HT-29 (cell line): ENCODE measurements at places on chromosomes 4 and X.

DNA sequence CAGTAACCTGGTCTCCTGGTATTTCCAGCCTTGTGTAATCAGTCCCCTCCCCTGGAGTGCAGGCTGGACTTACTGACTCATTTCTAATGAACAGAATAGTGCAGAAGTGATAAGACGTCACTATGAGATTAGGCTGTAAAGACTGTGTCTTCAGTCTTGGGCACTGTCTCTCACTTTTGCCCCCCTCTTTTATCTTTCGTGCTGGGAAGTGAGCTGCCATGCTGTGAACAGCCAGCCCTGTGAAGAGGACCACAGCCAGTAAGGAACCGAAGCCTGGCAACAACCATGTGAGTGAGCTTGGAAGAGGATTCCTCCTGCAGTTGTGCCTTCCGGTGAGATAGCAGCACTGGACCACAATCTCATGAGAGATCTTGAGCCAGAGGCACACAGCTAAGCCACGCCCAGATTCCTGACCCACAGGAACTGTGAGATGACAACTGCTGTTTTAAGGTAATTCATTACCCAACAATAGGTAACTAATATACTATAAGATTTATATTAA, 67.5 kb upstream of the GPR34 start:
- DNase-seq: peak; percentile 14

DNA sequence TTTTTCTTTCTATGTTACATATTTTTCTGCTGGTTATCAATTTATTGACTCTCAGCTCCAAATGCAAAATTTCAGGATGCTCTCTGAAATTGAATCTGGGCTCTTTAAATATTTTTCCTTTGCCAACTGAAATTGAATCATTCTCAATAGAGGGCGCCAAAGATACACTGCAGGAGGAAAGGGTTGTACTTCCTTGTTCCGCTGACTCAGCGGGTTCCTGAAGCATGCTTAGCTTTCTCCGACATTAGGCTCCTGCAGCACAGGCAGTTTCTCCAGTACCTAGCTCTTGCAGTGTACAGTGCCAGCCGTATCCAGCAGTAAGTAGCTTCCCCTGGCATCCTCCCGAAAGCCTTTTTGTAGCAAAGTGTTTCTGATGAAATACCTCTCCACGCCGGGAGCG, 28.8 kb upstream of the CFAP47 start:
- DNase-seq: peak; percentile 65

DNA sequence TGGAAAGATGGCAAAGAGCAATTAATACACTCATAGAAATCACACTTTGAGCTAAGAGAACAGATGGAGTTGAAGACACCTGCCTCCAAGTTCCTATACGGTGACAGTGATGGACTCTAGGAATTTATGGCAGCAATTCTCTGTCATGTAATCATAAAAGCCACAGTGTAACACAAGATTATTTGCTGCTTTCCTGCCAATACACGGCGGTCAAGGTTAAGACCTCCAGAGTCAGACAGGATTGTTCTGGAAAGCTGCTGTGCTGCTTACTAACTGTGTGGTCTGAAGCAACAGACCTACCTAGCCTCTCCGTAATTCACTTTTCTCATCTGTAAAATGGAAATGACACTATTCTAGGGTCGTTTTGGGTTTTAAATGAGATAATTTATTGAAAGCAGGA, 14.6 kb upstream of the KIT start:
- DNase-seq: no peak

DNA sequence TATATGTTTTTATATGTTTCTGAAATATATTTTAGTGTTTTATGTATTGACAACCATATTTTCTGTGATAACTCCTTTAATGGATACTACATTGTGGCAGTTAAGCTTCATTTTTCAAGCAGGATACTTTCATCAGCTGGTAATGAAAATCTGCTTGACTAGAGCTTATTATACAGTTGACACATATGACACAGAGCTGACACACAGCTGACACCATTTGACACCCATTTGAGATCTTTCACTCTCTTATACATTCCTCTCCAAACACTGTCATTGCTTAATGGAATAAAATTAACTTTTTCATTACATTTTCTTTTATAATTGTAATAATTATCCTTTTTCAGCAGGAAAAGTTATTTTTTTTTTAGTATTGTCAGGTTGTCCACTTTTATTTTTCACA, 561.1 kb upstream of the NDST4 start:
- DNase-seq: no peak

- DNase-seq: no peak
Observed at GRCh38 chr4:133800966-133801365, 400.6 kb downstream of the PABPC4L start.

DNA sequence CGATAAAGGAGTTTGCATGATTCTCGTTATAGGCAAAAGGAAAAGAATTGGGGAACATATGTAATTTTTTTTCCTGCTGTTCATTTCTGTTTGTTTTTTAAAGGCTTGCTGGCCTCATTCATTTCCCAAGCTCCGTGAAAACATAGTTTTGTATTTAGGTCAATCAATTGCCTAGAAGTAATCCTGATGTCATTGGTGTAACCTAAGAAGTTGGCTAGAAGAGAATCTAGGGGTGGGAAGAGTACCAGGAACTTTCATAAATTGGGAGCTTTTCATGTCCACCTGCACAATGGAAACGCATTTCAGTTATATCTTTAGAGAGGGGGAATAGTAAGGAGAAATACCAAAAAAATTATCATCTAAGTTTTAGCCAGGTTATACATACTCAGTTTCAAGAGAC, 3.8 kb downstream of the RAPGEF2 start:
- DNase-seq: no peak

DNA sequence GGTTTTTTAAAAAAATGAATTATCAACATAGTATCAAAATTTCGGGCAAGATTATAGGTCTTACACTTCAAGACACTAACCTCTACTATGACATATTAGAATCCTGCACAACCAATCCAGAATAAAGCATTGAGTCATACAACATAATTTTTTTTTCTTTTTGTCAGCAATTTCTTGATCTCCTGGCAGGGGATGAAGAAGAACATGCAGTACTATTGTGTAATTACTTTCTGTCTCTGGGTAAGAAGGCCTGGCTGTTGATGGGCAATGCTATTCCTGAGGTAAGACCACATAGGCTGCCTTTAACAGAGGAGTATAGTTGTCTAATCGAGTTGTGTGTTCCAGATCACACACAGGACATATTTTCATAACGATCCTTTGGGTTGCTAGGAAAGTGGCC, 67.5 kb downstream of the FBXL5 start:
- DNase-seq: no peak

DNA sequence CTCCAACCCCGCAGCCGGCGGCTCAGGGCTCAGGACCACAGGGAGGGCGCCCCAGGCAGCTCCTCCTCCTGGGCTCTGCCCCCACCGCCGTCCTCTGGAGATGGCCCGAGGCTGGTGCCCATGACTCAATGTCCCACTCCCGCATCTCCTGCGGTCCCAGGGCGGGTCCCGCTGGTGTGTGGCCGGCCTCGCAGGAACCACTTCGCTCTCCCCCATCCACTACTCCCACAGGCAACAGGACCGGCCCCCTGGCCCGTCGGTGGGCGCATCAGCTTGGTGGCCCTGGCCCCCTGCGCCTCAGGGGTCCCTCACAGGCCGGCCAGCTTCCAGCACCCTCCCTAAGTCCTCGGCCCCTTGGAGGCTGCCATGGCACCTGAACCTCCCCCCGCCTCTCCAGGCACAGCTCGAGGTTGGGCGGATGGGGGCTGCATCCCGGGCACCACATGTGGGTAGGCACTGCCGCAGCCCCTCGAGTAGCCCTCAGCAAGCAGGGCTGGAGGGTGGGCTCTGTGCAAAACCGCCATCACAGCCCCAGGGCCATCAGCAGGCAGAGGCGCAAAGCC, 22.8 kb upstream of the SPON2 start:
- DNase-seq: no peak

- peak; percentile 75 for DNase-seq
Observed at GRCh38 chr4:76007089-76007862, at the start of gene CXCL9. Gene CXCL9 (minus strand): TSS chr4:76007509. CDS start chr4:76007449, 60 bp downstream.

DNA sequence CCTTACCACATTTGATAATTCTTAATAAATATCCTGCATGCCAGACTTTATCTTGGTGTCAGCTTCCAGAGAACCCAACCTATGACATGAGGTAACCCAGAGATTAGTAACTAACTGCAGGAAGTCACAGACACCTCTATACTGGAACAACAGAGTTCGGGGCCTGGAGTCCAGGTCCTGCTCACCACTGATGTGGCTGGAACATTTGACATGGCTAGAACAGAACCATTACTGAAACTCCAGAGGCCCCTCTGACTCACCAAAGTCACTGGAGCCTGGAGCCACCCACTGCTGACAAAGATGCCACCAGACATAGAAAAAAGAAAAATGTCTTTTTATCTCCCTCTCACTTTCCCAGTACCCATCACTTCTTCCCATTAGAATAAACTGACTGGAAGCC, 403.7 kb downstream of the MID1IP1 start:
- DNase-seq: no peak

DNA sequence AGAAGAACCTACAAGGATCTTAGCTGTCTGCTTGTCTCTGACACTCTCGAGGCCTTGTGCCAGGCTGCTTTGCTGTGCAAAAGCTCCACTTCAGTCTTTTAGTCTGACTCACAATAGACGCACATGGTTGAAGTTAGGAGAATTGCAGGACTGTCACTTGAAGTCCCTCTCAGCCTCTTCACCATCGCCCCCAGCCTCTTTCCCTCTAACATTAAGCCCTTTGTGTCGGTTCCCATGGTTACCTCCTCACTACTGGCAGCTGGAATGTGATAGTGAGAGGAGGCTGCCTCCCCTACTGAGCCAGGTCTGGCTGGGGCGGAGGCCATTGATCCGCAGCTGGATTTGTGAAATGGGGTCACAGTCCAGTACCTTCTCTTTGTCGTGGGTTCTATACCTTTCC, 201.8 kb downstream of the SOWAHB start:
- no peak for DNase-seq

- DNase-seq: no peak
Observed at GRCh38 chrX:11210415-11210801, 82.8 kb upstream of the AMELX start.

GRCh38 chr4:10730590-10730989, 46.0 kb upstream of the CLNK start:
- no peak for DNase-seq

- no peak for DNase-seq
Observed at GRCh38 chr4:71558248-71558647, 219.4 kb downstream of the SLC4A4 start.

- DNase-seq: no peak
Observed at GRCh38 chrX:87616371-87616770, 98.8 kb downstream of the KLHL4 start.

- DNase-seq: peak; percentile 59
Observed at GRCh38 chr4:149498246-149498645, 317.4 kb downstream of the IQCM start.

GRCh38 chrX:47209508-47210238, 8.8 kb upstream of the CDK16 start:
- DNase-seq: no peak

DNA sequence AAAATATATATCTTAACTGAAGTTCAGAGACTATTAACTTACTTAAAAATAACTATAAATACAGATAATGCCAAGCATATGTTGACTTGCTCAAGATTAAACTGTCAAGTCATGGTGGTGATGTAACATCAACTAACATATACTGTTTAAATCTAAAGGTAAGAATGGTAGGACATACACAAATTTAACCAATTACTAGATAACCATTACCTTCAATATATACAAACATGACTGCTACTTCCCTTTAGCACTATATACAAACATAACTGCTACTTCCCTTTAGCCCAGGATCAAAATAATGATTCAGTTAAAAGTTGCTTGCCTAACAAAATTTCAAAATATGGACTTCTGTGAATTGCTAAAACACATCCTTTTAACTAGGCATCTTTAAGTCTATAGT, 14.9 kb downstream of the HNRNPD start:
- no peak for DNase-seq

- no peak for DNase-seq
Observed at GRCh38 chrX:148902581-148902980, 402.2 kb downstream of the AFF2 start.

DNA sequence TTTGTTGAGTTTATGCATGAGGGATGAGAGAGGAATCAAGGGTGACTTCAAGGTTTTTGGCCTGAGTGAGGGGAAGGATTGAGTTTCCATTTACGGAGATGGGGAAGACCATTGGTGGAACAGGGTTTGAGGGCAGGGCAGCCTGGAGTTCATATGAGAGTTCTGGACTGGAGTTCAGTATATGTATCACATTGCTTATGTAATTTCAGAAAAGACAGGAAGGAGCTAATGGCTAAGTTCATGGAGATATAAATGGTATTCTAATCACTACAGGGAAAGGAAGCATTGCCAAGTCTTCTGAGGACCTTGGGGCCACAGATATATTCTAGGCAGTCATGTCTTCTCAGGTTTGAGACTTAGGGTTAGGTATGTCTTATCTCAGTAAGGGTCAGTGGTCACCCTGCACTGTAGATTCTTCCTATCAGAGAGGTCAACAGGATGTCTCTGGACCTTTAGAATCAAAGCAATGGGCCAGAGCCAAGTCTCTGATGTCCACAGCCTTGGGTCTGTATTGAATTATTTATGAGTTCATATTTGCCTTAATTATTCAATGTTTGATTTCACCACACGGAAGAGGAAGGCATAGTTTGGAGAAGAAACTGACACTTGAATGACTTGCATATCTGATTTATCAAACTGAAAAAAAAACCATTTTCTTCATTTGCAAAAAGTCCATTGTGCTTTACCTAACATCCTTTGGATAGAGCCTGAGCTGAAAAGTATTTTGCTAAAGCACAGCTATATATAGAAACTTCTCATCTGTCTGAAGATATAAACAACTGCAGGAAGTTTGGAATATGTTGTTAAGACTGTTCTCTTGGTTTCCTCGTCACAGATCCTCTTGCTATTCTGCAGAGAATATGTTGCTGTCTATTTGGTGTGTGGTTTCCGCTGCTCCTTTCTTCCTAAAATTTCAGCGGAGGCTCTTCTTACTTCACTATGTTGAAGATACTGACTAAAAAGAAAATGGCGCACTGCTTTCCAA, 139.5 kb downstream of the PDGFRA start:
- no peak for DNase-seq

DNA sequence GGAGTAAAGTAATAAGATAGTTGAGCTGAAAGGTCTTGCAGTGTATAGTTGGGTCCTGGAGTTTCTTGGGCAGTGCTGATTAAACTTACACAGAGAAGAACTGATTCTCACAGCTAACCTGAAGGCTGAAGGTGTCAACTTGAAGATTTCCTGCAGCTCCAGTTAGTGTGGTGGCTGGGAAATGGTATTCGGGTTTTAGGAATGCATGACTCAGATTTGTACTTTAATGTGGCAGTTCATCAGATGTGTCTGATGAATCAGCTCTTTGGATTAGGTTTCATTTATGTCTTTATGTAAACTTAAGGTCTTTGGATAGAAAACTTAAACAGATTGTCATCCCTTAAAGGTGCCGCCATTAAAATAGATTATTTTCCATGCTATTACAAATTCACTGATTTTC, 200.0 kb downstream of the IL1RAPL1 start:
- DNase-seq: peak; percentile 12

DNA sequence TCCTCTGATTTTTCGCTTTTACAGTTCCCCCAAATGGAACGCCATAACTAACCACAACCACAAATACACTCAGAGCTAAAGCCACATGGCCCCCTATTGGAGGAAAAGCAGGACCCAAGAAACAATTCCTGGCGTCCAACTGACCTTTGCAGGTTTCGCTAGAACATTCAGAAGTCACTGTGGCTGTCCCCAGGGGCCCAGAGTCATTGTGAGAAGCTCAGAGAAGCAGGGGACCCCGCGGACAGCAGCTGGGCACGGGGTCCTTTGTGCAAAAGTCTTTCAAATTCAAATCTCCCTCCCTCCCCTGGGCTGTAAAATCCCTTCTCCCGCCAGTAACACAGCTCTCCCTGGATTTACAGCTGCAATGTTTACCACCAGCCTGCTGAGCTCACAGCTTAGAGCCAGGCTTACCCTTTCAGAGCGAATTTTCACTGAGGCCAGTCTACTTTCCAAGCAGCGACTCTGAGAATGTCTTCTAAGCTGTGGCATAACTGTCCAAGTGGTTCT, 214.8 kb downstream of the CRLF2 start:
- no peak for DNase-seq
